ENCODE measurements at places on chromosomes 4 and X.

GRCh38 chr4:22514001-22514400 is 1.9 kb downstream of the ADGRA3 start:
- DNase-seq: no peak

DNA sequence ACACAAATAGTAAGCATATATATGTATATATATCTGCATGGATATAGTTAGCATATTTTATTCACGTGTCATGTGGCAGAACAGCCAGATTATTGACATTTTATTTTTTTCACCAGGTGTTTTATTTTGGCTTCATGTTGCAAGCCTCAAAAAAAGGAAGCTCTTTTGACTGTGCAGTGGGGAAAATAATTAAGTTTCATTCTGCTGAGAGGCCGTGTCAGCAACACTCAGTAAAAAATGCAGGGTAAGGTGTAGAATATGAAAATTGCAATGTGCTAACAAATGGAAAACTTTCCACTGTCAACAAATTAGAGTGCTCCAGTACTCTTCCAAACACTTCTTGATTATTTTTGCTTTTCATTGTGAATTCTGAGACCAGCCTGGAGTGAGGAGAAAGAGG is 511.5 kb downstream of the GLUD2 start:
- no peak for DNase-seq

DNA sequence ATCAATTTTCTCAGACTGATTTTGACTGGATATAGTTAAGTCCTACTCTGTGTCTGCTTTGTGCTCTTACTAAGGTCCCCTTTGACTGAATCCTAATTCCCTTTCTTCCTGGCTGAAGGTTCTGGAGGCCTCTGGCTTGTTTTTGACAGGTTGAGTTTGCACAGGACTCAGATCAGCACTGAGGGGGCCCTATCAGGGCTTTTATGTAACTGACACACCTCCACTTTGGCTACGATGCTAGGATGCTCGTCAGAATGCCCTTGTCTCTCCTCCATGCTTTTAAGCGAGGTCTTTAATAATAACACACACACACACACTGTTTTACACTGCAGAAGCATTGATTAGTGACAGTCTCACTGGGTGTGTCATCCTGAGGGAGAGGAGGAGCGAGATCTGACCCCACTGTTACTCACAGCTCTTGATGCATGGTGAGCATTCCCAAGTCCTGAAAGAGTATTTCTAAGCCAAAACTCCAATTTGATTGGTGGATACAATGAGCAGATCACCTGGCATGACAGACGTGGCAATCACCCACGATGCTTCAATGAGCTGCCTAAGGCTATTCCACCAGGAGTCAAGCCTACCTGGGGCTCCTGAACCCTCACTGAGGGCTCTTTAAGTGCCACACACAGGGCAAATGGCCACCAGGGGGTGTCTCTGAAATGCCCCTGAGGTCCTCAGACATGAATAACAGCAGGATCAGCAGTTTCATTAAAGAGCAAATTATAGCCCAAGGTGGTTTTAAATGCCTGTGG is 130.4 kb upstream of the CPEB2 start:
- DNase-seq: no peak

GRCh38 chr4:19523964-19524363 is 727.7 kb upstream of the SLIT2 start:
- no peak for DNase-seq

DNA sequence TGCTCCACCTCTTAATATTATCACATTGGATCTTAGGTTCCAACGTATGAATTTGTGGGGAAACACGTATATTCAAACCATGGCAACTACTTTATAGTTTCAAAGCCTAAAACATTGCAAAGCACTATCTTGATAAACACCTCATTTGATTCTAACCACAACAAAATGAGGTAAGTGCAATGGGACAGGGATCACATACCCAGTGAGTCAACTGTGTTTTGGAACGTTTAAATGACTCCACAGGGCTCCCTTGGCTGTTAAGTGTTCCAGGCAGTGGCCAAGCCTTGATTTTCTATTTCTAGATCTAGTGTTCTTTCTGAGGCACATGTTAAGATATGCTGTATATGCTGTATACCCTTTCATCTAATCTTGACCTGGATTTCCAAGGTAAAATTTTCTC is 54.5 kb upstream of the C1QTNF7 start:
- no peak for DNase-seq

DNA sequence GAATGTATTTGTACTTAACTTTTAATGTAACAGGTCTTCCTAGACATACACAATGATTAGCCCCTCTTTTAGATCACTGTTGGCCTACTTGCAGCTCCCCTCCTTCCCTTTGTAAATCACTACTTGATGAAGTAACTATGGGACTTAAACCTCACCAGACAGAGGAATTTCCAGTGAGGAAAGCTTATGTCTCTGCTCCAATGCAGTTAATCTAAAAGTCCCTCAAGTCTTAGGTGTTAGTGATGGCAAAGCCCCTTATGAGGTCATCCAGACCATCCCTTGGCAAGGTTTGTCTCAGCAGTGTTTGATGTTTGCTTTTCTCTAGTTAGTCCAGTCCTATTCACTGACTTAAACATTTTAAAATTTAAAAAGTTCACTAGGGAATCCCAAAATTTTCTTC is 877.3 kb upstream of the INTU start:
- no peak for DNase-seq

DNA sequence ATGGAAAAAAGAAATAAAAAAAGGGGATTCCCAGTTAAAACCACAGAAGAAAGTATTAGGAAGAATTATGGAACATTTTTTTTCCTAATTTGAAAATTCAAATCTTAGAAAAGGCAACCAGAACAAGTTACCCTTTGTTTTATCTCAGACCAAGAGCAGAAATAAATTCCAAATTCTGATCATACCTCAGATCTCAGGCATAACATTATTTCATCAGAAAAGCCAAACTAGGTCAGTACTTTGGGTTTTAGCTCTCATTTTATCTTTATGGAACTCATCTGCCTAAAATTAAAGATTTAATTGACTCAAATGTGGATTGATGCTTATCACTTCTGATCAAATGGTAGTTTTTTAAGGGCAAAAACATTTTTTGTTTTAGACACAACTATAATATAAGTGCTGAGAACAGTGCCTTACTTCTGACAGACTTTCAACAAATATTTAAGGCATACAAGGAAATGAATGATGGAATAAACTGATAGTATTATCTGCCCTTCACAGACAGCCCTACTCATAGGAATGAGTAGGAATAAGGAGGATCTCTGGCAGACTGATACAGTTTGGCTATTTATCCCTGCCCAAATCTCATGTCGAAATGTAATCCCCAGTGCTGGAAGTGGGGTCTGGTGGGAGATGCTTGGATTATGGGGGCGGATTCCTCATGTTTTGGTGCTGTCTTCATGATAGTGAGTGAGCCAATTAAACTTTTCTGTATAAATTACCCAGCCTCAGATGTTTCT is 245.3 kb upstream of the PITX2 start:
- DNase-seq: no peak

GRCh38 chrX:48971249-48972219 is at the start of gene KCND1:
TSS of gene KCND1 (minus strand) at chrX:48971844. CDS start at chrX:48970271, 1,573 bp downstream.
- DNase-seq: no peak

DNA sequence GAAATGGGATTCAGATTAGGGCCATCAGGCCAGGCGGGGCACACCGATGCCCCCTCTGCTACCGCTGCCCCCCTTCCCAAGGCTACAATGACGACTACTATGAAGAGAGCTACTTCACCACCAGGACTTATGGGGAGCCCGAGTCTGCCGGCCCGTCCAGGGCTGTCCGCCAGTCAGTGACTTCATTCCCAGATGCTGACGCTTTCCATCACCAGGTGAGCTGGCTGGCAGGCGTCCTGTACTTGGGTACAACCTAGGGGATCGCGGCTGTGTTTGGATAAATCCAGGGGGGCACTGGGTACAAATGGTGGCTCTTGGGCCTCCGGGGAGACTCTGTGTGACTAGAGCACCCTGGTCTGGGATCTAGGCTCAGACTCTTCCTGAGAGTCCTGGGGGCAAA is 1.1 kb downstream of the EMD start:
- DNase-seq: no peak

- no peak for DNase-seq
Observed at GRCh38 chr4:169027663-169028062, 17.6 kb upstream of the CBR4 start.

- DNase-seq: no peak
Observed at GRCh38 chr4:139969635-139970266, 184.2 kb downstream of the MAML3 start.

- DNase-seq: no peak
Observed at GRCh38 chrX:17376431-17377077, 1.6 kb downstream of the NHS start.

- no peak for DNase-seq
Observed at GRCh38 chrX:18098763-18099162, 121.9 kb downstream of the BEND2 start.

- no peak for DNase-seq
Observed at GRCh38 chrX:130261296-130261893, 7.3 kb downstream of the ZNF280C start.

- DNase-seq: no peak
Observed at GRCh38 chr4:109127866-109128265, 174.6 kb downstream of the COL25A1 start.

DNA sequence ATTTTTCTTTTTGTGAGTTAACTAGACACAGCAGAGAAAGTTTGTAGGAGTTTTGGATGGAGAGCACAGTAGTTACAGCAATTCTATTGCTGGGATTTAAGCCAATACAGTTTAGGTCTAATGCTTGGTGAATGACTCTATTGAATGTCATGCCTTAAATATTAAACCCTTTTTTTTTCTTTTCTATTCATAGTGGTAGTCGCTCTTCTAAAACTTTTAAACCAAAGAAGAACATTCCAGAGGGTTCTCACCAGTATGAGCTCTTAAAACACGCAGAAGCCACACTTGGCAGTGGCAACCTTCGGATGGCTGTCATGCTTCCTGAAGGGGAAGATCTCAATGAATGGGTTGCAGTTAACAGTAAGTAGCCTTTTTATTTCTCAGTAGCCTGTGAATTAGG is 34.8 kb upstream of the DCK start:
- no peak for DNase-seq

- no peak for DNase-seq
Observed at GRCh38 chr4:85565761-85566480, 91.0 kb downstream of the ARHGAP24 start.

DNA sequence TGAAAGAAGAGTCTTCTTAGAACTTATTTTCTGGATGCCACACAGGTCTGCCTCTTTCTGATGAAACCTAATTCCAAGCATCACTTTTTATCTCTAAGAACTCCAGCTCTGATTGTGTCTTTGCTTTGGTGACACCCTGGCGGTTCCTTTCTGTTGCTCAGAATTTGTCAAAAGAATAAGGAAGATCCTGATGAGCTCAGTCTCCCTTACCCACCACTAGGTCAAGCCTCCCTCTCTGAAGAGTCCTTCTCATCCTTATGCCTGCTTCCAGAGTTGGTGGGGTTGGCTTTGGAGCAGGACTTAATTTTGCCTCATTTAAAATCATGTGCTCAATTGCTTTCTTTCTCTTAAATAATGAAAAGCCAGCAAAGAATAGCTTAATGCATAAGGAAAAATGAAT is 31.5 kb upstream of the RPL34 start:
- no peak for DNase-seq

DNA sequence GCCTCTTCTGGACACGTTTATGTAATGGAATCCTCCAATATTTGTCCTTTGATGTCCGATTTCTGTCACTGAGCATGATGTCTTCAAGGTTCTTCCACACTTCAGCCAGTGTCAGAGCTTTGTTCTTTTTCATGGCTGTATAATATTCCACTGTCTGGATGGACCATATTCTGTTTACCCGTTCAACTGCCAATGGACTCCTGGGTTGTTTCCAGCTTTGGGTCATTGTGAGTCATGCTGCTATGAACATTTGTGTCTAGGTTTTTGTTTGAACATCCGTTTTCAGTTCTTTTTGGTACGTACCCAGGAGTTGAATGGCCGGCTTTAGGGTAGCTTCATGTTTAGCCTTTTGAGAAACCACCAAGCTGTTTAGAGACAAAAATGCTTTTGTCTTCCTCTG is 93.2 kb downstream of the SHOX start:
- DNase-seq: no peak

GRCh38 chrX:633043-633984 is 2.7 kb downstream of the SHOX start:
- no peak for DNase-seq

DNA sequence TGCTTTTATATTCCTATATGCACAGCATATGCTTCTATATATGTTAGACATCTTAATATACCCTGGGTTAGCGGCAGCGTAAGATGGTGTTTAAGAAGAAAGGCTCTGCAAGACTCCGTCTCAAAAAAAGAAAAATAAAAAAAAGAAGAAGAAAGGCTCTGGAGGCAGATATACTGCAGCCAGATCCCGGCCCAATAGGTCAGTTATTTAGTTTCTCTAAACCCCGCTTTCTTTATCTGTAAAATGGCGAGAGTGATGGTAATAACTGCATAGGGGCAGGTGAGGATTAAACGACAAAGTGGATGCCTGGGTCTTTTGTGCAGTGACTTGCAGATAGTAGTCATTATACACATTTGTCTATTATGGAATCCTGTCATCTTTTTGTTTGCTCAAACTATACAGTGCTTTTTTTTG is 115.2 kb downstream of the NAA11 start:
- DNase-seq: no peak

GRCh38 chr4:127250577-127250976 is 382.2 kb upstream of the INTU start:
- DNase-seq: no peak

DNA sequence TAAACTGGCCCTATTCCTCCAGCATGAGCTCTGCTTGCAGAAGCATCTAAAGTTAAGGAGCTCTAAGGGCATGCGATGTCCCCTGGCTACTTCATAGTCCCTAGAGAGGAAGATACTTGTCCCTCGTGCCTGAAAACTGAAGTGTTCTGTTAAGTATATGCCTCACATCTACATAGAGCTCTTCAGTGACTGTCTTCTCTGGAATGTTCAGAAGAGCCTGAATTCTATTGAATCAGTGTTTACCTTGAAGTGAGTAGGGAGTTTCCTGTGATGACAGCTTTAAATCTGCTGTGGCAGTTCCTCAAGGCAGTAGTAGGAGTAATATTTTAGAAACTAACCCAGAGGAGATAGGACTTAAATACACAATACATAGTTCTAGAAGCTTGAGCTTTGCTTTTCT is 111.2 kb downstream of the ZNF518B start:
- no peak for DNase-seq

DNA sequence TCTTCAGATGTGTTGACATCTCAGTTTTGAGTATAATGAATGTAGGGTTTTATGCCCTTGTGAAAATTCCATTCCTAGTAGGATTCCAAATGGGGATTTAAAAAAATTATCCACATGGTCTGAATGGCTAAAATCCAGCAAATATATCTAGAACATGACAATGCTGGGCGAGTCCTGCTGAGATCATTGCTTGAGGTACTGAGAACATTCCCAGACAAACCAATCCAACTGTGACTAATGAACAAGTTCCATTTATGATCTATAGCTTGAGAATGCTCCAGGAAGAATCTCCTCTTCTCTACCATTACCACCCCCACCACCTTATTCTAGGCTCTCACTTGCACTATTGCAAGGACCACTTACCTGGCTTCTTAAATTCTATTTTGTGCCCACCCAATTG is 77.2 kb upstream of the IL1RAPL2 start:
- no peak for DNase-seq

- DNase-seq: no peak
Observed at GRCh38 chr4:56701644-56702043, 20.5 kb upstream of the HOPX start.

Data from activated CD4-positive, CD25-positive, alpha-beta regulatory T cell (primary cell).